AML-193 (cell line): ENCODE measurements at places on chromosomes 1 and 21.

DNA sequence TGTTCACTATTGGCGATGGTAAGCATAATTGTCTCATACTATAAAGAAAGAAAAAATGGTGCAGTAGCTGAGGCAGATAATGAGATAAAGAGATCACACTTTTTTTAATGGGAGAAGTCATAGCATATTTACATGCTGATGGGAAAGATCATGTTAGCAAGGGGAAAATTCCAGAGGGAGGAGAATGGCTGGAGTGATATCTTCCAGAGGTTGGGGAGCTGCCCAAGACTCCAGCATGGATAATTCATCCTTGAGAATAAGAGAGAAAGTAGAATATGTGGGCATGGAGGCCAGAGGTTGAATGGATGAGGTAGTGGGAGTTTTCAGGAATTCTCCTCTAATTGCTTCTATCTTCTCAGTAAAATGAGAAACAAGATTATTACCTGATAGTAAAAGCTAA lies 45.8 kb upstream of the RGS1 start:
- DNase-seq: no peak

DNA sequence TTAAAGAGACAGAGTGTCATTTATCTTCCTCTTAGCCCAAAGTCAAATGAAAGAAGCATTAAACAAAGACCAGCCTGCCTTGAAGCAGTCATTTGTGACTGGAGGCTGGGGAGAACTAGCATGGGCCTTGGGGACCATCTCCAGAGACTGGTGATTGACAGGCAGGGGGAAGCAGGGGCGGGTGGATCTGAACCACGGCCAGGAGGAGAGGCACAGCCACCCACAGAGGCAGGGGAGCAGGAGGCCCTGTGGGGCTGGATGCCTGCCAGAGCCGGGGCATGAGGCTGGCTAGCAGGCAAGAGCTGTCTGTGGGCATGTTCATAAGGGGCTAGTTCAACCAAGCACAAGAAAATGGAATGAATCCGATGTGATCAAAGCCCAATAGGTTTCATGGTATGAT lies 73.9 kb downstream of the PLXNA2 start:
- no peak for DNase-seq

GRCh38 chr1:183021405-183022201 lies 1.6 kb upstream of the LAMC1 start:
- DNase-seq: no peak

DNA sequence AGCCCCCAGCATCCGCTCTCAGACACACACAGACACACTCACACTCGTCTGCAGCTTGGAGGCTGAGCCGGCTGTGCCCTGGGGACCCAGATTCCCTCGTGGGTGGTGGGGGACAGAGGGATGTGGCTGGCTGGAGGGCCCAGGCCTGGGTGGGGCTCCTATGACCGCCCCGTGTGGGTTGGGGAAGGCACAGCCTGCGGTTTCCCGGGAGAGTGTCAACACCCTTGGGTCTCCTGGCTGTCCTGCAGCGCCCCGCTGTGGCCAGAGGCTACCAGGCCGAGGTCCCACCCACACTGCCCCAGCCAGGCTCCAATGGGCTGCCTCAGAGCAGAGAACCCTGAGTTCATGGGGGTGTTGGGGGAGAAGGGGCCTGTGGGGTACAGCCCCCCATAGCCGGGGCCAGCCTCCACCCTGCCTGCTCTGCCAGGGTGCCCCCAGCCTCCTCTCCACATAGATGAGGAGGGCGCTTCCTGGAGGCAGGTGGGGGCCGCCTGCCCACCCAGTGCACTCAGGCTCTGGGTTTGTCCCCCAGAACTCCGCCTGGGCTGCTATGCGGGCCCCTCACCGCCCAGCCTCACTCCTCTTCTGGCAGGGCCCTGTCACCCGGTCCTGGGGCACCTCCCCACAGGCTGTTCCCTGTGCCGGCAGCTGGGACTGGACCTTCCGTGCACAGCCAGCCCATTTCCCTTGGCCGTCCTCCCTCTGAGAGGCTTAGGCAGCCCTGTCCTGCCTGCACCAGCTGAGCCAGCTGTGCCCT lies at the start of gene TTC34:
TSS of gene TTC34 (minus strand) at position 159 of the 757 bp plus-strand sequence. CDS start 866 bp downstream, outside the sequence.
- peak; percentile 0 for DNase-seq

GRCh38 chr1:93728480-93729131 lies 47.0 kb upstream of the BCAR3 start:
- no peak for DNase-seq

GRCh38 chr1:37764414-37764825 lies 500 bp downstream of the EPHA10 start:
- DNase-seq: no peak

GRCh38 chr1:242086706-242087105 lies 87.8 kb upstream of the MAP1LC3C start:
- no peak for DNase-seq

GRCh38 chr1:241596633-241597032 lies 43.5 kb downstream of the CHML start:
- no peak for DNase-seq

GRCh38 chr1:169809370-169810095 lies 14.8 kb upstream of the METTL18 start:
- peak; percentile 54 for DNase-seq

DNA sequence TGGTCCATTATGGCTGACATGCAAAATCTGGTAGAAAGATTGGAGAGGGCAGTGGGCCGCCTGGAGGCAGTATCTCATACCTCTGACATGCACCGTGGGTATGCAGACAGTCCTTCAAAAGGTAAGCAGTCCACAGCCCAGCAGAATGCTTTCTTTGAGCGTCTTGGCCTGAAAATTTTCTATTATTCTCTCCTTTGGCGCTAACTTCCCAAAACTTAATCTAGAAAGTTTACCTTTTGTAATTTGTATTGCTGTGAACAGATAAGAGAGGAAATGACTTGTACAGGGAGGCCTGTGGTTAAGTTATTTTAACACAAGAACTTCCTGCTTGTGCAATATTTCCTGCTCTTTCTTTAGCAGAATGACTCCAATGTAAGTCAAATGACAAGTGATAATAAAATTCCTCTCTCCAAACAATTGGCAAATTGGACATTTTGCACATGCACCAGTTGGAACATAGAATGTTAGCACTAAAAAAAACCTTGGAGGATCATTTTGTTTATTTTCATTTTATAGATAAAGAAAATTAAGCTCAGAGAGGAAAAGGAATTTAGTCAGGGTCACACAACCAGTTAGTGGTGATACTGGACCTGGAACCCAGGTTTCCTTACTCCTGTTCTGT lies 18.9 kb downstream of the CAP1 start:
- DNase-seq: peak; percentile 81

GRCh38 chr21:45959182-45959581 lies 22.4 kb upstream of the COL6A1 start:
- no peak for DNase-seq

DNA sequence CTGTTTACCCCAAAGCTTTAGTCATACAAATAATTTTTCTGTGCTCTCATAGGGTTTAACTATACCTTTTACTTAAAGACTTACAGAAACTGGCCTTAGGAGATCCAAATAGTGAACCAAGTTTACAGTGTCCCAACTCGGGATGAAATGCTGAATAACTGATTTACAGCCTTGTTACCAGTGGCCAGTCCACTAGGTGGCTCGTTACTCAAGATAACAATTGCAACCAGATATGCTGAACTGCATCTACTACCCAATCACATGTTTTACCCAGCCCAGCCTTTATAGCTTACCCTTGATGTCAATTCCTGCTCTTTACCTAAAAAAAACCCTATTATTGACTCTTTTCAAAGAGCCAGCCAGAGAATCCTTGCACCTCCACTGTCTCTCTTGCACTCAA lies 1148.8 kb upstream of the ADGRL4 start:
- no peak for DNase-seq
